ENCODE measurements at places on chromosomes 3 and 15.

GRCh38 chr15:63391669-63392360 lies 10.2 kb upstream of the CA12 start:
- DNase-seq = no peak

GRCh38 chr3:84110787-84111186 lies 848.0 kb upstream of the CADM2 start:
- DNase-seq = no peak

GRCh38 chr15:82640672-82641071 lies 6.5 kb downstream of the CPEB1 start:
- DNase-seq = no peak

DNA sequence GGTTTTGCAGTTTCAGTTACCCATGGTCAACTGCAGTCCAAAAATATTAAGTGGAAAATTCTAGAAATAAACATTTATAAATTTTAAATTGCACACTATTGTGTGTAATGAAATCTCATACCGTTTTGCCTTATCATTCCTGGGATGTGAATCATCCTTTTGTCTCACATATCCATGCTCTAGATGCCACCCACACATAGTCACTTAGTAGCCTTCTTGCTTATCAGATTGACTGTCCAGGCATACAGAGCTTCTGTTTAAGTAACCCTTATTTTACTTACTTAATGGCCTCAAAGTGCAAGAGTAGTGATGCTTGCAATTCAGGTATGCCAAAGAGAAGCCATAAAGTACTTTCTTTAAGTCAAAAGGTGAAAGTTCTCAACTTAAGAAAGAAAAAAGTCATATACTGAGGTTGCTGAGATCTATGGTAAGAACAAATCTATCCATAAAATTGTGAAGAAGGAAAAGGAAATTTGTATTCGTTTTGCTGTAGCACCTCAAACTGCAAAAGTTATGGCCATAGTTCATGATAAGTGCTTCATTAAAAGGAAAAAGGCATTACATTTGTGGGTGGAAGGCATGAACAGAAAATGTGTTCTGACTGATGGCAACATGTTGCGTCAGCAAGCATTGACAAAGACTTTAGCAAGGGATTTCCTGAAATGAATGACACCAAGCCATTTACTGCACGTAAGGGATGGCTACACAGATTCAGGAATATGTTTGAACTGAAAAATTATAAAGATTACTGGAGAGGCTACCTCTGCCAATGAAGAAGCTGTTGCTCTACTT lies 43.8 kb downstream of the SPATA16 start:
- no peak for DNase-seq

GRCh38 chr15:54026891-54027290 lies 48.6 kb downstream of the UNC13C start:
- no peak for DNase-seq

DNA sequence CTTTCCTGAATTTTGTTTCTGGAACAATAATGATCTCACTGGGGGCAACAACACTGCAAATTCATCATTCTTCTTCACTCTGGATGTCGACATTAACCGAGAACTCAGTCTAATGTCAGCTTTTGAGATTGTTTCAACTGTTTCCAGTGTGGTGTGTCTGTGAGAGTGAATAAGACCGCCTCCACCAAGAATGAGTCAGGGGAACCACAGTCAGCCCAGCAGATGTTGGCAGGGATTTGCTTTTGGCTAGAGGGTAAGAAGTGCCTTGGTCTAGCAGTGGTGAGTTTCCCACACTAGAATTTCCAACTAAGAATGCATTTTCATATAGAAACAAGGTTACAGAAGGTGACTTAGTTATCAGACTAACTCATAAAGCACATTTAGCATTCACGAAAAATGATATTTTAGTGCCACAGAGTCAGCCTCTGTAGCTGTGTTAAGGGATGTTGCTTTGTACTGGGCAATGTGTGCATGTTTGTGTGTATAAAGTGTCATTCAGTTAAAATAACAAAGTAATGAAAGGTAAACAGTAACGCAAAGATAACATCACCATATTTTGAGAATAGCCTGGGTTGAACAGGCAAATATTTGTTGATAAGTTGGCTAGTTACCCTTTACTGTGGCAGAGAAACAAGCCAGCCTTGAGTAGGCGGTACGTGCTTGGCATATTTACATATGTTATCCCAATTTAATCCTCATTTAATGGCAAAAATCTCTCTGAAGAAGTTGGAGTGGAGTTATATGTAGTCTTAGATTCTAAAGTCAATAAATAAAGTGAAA lies 33.8 kb downstream of the DRD3 start:
- DNase-seq = no peak

GRCh38 chr15:41971089-41971894 lies 1.1 kb downstream of the EHD4 start:
- DNase-seq = no peak

GRCh38 chr3:30518872-30519271 lies 87.5 kb upstream of the TGFBR2 start:
- DNase-seq = no peak

DNA sequence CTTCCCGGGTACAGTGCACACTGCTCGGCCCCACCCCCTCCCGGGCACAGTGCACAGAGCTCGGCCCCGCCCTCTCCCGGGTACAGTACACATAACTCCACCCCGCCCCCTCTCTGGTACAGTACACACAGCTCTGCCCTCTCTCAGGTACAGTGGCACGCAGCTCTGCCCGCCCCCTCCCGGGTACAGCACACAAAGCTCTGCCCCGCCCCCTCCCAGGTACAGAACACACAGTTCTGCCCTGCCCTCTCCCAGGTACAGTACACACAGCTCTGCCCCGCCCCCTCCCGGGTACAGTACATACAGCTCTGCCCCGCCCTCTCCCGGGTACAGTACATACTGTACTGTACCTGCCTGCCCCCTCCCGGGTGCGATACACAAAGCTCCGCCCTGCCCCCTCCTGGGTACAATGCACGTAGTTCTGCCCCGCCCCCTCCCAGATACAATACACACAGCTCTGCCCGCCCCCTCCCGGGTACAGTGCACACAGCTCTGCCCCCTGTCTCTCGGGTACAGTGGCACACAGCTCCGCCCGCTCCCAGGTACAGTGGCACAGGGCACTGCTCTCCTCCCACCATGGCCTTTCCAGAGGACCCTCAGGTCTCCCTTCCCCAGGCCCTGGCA lies 16.4 kb upstream of the PRR20G start:
- DNase-seq = no peak

- DNase-seq = no peak
Observed at GRCh38 chr3:172203522-172204258, 164.3 kb downstream of the FNDC3B start.
